ENCODE measurements at places on chromosomes 3 and 15.

GRCh38 chr3:119015942-119016341, 18.7 kb downstream of the IGSF11 start:
- ATAC-seq: no peak
- peaks cover 7% of the 10 kb centered on the region for H3K27me3 ChIP-seq
- H3K4me3 ChIP-seq: no peak overlapping the region
- no peaks in the 10 kb centered on the region for H3K4me1 ChIP-seq
- no peak overlapping the region for H3K27ac ChIP-seq

- no peak overlapping the region for H3K4me3 ChIP-seq
- no peaks in the 10 kb centered on the region for H3K27me3 ChIP-seq
- ATAC-seq: no peak
- no peaks in the 10 kb centered on the region for H3K4me1 ChIP-seq
- H3K36me3 ChIP-seq: no peaks in the 10 kb centered on the region
Measured at GRCh38 chr3:1103525-1103924, 10.7 kb downstream of the CNTN6 start.

GRCh38 chr3:95923496-95924210, 890.7 kb upstream of the EPHA6 start:
- H3K27ac ChIP-seq: peak overlapping the region; percentile 2
- peak; percentile 83 for ATAC-seq
- no peaks in the 10 kb centered on the region for H3K36me3 ChIP-seq

DNA sequence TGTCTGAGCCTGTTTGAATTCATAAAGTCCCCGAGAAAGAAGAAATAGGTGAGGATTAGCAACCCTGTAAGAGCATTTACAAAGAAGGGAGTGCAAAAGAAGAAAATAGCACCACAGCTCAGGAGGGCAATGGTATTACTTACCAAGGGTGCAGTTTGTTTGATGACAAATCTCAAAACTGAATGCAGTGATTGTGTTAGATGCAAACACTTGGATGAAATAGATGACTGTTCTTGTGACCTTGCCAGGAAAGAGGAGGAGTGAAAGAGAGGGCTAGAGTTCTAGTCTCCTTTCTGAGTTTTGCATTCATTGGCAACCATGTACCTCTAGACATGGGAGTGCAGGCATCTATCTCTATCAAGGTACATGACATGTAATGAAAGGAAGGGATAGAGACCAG, 1030.8 kb upstream of the CFAP20DC start:
- peak; percentile 89 for ATAC-seq
- peak overlapping the region; percentile 34 for H3K4me3 ChIP-seq
- no peaks in the 10 kb centered on the region for H3K27me3 ChIP-seq
- peaks cover 22% of the 10 kb centered on the region for H3K4me1 ChIP-seq

DNA sequence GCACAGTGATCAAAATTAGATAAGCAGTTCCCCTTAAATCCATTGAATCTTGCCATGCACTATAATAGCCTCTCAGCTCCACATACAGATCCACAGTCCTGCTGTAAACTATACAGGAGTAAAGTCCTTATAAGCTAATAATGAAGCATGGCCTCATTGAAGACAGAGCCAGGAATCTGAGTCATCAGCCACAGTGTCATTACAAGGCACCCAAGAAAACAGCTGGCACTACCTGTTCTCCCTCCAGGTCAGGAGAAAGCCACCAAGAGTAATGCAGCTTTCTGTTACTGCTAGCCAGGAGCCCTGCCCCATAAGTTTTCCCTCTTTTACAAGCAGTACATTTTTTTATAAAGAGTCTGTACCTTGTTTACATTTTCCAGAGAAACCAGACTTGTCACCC, 27.3 kb downstream of the WDR49 start:
- H3K27me3 ChIP-seq: no peaks in the 10 kb centered on the region
- H3K4me3 ChIP-seq: no peak overlapping the region
- no peak overlapping the region for H3K27ac ChIP-seq
- ATAC-seq: no peak

DNA sequence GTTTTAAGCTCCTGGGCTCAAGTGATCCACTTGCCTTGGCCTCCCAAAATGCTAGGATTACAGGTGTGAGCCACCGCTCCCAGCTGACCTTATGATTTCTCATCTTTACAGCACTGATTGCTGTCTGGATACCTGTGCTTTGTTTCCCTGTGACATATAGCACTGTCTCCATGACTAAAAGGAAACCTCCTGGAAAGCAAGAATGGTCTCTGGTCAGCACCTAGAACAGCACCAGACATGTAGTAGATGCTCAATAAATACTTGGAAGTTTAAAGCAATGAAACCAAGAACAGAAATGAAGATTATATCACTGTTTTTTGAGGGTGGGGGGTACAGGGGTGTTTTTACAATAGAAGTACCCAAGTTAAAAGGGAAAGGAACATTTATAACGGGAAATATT, 156.8 kb upstream of the ADAMTS9 start:
- no peaks in the 10 kb centered on the region for H3K27me3 ChIP-seq
- no peaks in the 10 kb centered on the region for H3K36me3 ChIP-seq
- H3K27ac ChIP-seq: no peak overlapping the region
- no peak for ATAC-seq
- no peaks in the 10 kb centered on the region for H3K4me1 ChIP-seq
- no peak overlapping the region for H3K4me3 ChIP-seq

- H3K27ac ChIP-seq: no peak overlapping the region
- H3K27me3 ChIP-seq: no peaks in the 10 kb centered on the region
- peaks cover 21% of the 10 kb centered on the region for H3K36me3 ChIP-seq
Measured at GRCh38 chr3:23945663-23945912, 502 bp downstream of the NR1D2 start.

DNA sequence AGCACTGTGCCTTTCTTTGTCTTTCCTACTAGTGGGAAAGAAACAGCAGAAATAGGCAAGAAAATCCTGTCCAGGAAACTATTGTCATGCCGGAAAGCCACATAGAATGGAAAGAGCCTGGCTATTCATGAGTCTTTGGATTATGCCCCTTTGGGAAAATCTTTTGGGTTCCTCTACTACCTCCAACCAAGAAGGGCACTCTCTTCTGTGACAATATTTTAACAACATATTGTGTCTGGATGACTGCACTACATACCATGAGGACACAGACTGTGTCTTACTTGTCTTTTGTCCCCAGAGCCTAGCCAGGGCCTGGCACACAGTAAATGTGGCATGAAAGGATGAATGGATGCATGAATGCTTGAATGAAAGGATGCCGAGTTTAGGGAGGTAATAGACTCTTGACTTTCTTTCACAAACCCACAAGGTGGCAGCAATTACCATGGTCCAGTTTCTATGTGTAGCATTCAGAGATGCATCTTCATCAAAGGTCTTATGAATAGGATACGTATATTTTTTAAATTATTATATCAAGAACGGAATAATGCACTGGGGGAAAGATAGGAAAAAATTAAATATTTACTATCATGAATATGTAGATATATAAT, 30.3 kb downstream of the ARL14 start:
- H3K4me1 ChIP-seq: no peaks in the 10 kb centered on the region
- no peak overlapping the region for H3K27ac ChIP-seq
- H3K27me3 ChIP-seq: peaks cover 39% of the 10 kb centered on the region
- no peak overlapping the region for H3K4me3 ChIP-seq
- ATAC-seq: peak; percentile 56

- peaks cover 20% of the 10 kb centered on the region for H3K27me3 ChIP-seq
- no peak overlapping the region for H3K27ac ChIP-seq
- H3K4me3 ChIP-seq: no peak overlapping the region
- ATAC-seq: no peak
- no peaks in the 10 kb centered on the region for H3K4me1 ChIP-seq
- no peaks in the 10 kb centered on the region for H3K36me3 ChIP-seq
Measured at GRCh38 chr3:72041511-72041910, 256.6 kb upstream of the PROK2 start.

DNA sequence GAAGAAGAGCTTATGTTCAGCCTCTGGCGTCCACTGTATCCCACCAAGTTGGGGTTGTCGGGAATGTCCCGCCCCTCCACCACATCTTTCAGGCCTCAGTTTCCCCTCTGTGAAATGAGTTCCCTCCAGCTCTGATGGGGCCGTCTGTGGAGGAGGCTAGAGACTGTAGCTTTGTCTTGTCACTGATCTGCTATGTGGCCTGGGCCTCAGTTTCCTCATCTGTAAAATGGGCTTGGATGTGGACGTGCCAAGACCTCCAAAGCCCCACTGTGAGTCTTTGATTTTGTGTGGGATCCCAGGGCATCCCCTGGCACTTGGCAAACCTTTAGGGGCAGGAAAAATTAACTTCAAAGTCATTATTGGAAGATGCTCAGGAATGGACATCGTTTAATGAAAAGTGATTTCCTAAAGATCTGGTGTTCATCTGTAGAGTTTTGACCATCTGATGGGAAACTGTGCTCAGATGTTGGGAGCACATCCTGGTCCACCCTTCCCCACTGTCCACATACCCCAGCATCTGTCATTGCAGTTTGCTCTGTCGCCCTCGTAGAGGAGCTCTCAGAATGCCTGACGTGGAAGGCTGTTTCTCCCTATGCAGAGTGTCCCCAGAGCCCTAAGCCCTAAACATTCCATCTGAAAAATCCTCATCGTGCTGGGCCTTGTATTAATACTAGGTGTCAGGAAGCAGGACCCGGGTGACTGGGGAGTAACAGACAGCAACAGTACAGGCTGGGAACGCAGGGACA, 28.5 kb downstream of the SLC6A6 start:
- H3K27me3 ChIP-seq: no peaks in the 10 kb centered on the region
- peak overlapping the region; percentile 81 for H3K4me3 ChIP-seq
- peaks cover 46% of the 10 kb centered on the region for H3K36me3 ChIP-seq
- peaks cover 71% of the 10 kb centered on the region for H3K4me1 ChIP-seq
- no peak for ATAC-seq
- peak overlapping the region; percentile 98 for H3K27ac ChIP-seq

Measured in activated T-helper 17 cell treated with anti-CD3 and anti-CD28 coated beads, Interleukin-2, amount 50 U/mL, for 72 hours (primary cell).